ENCODE measurements at places on chromosomes 16 and 17.
A peak's percentile ranks its signal among the peaks of the same experiment; 100 is the strongest.

- peak; percentile 13 for DNase-seq
These were observed 525 bp downstream of the CD2BP2 start for GRCh38 chr16:30354423-30355143.

DNA sequence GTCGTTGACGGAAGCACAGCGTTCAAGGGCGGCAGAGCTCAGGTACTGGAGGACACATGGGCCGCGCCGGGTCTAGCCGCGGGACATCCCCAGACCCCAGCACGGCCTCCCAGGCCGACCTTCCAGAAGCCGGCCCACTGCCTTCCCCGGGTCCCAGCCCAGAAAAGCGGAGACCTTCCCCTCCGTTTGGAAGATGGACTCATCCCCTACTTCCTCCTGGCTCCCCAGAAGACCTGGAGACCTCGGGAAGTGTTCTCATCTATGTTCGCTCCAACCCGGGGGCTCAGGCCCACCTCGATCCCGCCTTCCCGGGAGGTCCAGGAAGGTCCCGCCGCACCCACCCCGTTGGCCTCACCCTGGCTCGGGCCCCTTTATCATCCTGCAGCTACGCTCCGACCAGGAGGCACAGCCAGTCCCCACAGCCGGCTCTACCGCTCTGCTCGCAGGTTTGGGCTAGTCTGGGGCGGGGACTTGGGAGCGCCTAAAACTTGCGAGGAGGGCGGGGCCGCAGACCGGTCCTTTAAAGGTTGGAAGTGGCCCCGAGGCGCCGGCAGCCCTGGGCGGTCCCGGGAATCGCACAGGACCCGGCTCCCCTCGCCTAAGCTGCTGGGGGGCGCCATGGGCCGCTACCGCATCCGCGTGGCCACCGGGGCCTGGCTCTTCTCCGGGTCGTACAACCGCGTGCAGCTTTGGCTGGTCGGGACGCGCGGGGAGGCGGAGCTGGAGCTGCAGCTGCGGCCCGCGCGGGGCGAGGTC lies at the start of gene ALOX12:
Gene ALOX12, plus strand, starts transcription at position 550 of the 756 bp plus-strand sequence. Its CDS starts 69 bp downstream, at position 619.
- peak; percentile 27 for DNase-seq

DNA sequence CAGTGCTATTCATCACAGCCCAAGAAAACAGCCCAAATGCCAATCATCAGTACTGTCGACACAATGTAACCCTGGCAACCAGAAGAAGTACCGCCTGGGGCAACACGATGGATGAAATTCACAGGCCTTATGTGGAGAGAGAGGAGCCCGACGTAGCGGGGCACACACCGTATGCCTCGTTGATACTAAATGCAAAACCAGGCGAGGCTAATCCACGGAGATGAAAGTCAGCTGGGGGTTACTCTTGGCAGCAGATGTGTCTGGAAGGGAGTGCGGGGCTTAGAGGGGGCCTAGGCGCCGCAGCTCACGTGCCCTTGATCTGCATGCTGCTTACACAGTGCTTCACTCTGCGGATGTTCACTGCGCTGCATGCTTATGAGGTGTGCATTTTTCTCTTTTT lies 29.8 kb downstream of the ITGAE start:
- no peak for DNase-seq

DNA sequence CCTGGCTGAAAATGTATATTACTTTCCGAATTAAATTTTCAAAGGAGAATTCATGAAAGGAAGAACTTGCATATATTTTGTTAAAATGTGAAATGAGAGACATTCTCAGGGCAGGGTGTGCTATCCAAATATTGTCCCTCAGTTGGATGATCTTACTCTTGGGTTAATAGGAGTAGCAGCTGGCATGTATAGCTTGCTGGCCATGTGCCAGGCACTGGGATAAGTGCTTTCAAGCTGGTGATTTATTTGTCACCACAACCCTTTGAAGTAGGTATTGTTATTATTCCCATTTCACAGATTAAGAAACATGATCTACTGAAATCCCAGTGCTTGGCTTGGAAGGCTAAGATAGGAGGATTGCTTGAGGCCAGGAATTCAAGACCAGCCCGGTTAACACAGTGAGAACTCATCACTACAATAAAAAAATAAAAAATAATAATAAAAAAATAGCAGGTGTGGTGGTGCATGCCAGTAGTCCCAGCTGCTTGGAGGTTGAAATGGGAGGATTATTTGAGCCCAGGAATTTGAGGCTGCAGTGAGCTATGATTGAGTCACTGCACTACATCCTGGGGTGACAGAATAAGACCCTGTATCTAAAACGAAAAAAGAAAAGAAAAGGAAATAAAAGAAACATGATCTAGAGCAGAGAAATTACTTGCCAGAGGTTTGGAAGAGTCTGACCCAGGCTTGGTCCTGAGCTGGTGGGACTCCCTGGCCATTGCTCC lies 11.6 kb upstream of the MPHOSPH6 start:
- DNase-seq: no peak

DNA sequence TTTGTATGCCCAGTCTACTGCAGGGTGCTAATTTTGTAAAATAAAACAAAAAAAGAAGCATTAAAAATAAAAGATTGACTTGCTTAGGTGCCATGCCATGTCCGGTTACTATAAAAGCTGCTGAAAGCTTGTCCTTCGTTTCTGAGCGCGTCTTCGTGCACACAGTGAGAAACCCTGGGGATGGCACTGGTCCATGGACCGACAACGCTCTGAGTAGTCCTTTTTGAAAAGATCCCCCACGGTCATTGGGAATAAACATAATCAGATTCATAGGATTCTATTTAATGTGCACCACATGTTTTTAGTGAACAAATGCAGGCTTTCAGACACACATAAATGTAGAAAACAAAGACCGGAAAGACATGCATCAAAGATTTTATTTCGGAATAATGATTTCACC lies 146.3 kb downstream of the XYLT1 start:
- DNase-seq: no peak
